ENCODE measurements at places on chromosomes 12 and 14.

DNA sequence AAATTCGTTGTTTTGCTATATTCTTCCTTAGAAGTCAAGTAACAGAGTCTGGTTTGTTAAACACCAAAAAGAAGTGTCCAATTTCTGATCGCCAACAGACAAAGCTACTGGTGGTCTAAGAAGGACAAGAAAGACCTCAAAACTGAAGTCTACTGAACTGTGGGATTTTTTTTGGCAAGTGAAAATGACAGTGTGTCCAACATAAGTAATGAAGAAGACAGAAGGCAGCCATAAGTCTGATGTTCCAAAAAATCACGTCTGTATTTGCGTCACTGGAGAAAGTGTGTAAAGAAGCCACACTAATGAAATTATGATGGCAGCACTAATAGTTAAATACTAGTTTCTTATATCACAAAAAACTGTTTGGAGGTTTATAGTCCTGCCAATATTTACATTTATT, 32.6 kb downstream of the WASHC3 start:
- no peak for DNase-seq

- no peak for DNase-seq
These were observed 526.6 kb upstream of the CCDC196 start for GRCh38 chr14:65959563-65960024.

GRCh38 chr14:59268011-59268410, 79.5 kb downstream of the DAAM1 start:
- no peak for DNase-seq

- DNase-seq, result no peak
These were observed 13.5 kb downstream of the PHLDA1 start for GRCh38 chr12:76018111-76018510.

GRCh38 chr12:113235976-113236375, 14.7 kb downstream of the TPCN1 start:
- no peak for DNase-seq
